ENCODE measurements at places on chromosomes 1 and 21.

DNA sequence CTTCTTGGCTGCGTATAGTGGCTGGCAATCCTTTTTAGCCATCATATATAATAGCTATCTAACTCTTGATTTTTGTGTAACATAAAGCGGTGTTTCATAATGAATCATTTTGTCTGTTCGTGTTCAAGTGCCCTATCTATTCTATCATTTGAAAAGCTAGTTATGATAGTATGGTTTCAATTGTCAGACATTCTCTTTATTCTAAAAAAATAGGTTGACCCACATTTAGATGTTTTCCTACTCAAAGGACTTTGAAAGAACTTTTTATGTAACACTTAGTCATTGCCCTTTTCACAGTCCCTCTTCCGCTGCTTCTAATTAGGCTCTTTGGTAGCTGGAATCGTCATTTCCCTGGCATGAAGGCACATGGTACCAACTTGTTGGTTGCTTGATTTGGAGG, 272.2 kb upstream of the B3GALT2 start:
- no peak for DNase-seq

GRCh38 chr1:203189951-203190352, 3.4 kb upstream of the CHI3L1 start:
- no peak for DNase-seq

DNA sequence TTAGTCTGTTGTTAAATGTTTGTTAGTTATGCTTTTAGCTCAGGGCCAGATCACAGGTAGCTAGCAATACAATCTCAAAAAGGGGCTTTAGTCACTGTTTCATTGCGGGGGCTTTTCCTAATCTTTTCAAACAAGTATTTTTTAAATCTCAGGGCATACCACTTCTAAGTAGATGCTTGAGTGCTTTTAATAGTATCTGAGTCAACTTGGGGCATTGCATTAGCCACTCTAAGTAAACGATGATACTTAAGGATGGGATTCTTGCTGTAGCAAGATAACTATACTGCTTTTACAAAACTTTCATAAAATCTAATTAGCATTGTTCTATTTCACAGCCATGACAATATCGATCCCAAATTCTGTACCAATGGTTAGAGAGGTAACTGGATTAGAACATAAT, 11.6 kb downstream of the CDC42BPA start:
- DNase-seq = no peak

- no peak for DNase-seq
Observed at GRCh38 chr1:40856656-40857302, 5.4 kb downstream of the CITED4 start.

DNA sequence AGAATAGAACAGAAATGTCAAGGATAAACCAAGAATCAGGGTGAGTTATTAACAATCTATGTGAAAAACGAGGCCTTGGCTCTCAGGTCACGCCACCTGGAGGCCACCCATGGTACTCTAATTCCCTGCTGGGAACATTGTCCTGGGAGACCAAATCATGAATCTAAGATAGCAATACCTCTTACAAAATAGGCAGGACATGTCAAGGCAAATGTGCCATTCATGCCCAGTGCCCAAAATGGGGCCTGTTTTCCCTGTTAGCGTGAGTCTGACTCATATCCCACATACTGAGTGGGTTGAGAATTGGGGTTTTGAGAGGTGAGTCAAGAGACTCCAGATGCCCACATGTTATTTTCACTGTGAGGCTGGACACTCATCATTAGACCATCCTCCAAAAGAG, 380.8 kb downstream of the HHIPL2 start:
- peak; percentile 97 for DNase-seq

- DNase-seq = no peak
Observed at GRCh38 chr1:11279630-11280029, 6.6 kb downstream of the UBIAD1 start.

DNA sequence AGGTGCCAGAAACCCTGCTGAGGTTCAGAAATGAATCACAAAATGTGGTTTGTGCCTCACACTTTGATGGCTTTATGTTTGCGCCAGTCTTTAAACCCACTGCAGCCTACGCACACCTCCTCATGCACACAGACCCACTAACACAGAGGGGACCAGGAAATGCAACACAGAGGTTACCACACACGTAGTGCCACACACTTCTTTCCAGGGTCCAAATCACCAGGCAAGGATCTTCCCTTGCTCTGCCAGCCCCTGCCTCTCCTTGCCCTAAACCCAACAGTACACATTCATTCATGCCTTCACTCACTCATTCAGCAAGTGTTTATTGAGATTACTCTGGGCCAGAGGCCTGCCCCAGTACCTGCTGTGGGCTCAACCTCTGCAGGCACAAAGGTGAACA, 17.5 kb downstream of the MAB21L3 start:
- no peak for DNase-seq
